Kidney capillary endothelial cell (primary cell): ENCODE measurements at places on chromosomes 3 and 15.

DNA sequence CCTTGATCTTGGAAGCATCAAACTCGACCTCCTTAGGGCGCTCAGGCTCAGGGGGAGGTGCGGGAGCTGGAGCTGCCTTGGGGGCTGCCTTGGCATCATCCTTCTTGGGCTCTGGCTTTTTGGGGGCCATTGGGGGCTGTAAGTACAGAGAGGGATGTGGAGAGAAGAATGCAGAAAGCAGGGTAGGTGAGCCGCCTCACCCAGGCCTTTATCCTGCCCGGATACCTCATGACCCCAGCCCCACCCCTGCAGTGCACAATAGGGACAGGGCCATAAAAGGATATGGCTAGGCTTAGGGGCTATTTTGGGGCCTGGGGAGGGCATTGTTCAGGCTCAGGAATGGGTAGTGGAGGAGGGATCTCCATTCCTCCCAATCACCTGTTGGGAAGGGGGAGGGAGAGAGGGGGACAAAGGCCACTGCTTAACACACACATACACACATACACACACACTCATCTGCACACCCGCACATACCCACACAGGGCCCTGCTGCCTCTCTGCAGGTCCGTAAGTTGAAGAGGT, at the start of gene MYL3:
Gene MYL3 (minus strand): TSS at position 184 of the 522 bp plus-strand sequence. CDS start 54 bp downstream, at position 130.
- DNase-seq = no peak

DNA sequence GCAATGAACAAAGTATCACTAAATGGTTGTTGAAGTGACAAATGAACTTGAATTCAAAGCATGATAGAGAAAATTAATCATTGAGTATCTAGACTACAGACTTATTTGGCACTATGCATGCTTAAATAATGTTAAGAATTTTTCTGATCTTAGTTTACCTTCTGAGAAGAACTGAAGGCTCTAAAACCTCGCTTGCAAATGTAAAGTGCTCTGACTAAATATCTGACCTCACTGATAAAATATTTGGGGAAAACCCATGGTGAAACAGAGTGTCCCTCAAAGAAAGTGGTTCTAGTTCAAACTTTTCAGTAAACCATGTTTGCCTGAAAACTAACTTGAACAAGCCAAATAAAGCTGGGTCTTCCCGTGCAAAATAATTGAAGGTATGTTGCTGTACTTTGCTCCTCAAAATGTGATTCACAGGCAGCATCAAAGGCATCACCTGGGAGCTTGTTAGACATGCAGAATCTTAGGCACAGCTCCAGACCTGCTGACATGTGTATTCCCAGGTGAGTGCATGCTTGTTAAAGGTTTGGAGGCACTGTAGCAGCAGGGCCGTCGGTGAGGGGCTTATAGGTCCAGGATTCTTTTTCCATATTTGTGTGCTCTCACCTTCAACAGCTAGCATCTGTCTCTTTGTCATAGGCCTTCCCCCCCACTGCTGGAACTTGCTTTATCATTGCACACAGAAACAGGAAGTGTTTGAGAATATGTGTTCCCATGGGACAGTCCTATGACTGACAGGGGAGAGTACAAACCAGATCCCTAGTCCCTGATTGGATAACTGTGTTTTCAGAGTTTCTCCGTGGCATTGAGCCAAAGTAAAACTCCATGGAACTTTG, 524.2 kb upstream of the LMCD1 start:
- DNase-seq = no peak

DNA sequence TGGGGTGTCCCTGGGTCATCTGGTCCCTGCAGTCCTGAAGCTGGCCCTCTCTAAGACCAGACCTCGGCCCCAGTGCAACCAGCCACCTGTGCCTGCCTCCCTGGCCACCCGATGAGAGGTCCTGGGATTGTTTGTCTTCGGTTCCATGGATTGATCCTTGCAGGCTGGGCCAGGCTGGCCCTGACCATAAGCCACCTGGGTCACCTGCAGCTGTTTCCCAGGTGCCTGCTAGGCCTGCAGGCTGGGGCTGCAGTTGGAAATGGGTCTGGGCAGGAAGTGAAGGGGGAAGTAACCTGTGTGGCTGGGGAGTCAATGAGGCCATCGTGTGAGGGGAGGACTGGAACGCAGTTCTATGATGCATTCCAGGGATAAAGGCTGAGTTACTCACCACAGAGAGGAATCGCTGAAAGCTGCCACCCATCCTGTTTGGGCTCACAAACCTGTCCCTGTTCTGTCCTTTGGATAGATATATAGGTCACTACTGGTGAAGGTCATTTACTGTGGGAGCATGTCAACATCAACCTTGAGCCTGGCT, 30.9 kb upstream of the VPS8 start:
- no peak for DNase-seq

DNA sequence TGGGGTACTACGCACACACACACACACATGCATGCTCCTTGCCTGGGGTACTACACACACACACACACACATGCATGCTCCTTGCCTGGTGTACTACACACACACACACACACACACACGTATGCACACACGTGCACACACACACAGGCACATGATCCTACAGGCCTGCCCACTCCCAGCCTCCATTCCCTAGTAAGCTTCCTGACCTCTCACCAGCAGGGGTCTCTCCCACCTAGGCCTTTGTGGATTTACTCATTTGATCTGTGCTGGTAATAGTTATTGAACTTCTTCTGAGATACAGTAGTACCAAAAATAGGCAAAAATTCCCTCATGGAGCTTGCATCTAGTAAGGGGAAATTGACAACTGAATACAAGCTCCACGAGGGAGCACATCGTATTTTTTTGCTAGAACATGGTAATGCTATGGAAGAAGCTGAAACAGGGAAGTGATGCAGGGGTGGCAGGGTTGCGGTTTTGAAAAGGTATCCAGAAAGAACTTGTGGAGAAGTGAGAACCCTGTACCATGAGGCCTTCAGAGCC, 19.1 kb downstream of the TTC21A start:
- DNase-seq = no peak

DNA sequence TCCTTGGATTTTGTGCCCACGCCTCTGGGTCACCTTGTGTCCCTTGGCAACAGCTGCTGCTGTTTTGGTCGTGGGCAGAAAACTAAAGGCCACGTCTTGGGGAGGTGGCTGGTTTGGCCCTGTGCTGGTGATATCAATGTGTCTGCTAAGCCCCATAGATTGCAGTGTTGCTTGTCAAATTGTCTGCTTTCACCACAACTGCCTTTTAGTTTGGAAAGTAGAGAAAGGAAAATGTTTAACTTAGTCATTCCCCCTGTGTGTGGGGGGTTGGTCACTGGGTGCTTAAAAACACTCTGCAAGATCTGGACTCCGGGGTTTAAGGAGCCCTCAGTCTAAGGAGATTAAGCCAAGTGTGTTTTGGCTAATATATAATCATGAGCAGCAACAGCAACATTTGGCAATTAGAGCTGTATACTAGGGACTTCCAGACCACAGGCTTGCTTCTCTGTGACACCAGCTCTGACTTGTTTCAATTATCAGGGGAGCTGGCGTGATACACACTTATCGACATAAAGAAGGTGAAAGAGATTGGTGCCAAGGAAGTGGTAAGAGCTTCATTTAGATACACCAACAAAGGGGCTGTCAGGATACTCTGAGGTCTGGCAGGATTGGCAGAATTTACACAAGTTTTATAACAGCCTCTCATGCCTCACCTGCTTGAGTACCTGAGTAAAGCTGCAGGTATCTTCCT, 3.5 kb downstream of the SMAD3 start:
- no peak for DNase-seq

GRCh38 chr3:101154401-101154800, 161.2 kb upstream of the ABI3BP start:
- no peak for DNase-seq

- peak; percentile 43 for DNase-seq
Observed at GRCh38 chr3:70829092-70829491, 516.7 kb upstream of the MDFIC2 start.

- no peak for DNase-seq
Observed at GRCh38 chr15:81297603-81298575, 26.1 kb downstream of the STARD5 start.

DNA sequence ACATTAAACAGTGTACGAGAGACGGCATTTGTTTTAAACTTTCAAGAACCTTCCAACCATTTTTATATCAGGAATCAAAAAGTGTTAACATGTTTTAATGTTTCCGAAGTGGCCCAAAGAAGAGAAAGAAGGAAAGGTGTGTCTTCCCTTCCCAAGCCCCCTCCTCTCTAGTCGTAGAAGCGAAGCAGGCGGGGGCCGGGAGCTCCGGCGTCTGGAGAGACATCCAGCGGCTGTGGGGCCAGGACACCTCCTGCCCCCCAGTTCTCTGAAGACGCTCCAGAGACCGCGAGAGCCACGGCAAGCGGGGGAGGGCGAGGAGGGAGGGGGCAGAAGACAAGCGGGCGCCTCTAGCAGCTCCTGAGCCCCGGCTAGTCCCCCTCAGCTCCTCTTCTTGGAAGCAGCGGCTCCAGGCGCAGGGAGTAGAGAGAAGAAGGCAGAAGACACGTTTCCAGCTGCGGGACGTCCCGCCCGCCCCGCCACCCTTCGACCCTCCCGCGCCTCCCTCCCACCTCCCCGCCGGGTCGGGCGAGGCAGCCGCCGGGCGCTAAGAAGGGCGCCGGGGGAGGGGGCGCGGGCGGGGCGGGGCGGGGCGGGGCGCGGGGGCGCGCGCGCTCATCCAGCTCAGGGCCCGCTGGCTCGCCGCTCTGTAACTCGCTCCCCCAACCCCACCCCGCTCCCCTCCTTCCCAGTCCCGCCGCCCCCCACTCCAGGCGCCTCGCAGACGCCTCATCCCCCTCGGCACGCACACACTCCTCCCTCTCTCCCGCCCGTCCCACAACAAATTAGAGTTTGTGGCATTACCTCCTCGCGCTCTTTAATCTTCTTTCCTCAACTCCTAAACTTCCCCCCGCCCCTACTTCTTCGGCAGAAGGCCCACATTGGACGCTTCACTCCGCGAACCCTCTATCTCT, at the start of gene ZBTB20:
Gene ZBTB20 (minus strand): TSS at position 871 of the 911 bp plus-strand sequence.
- DNase-seq = peak; percentile 39
